ENCODE measurements at places on chromosomes 6 and 20. TPM values are rescaled to one million over a fixed set of nuclear protein-coding genes. Genes with fewer than 3 reads are reported as not detected.

DNA sequence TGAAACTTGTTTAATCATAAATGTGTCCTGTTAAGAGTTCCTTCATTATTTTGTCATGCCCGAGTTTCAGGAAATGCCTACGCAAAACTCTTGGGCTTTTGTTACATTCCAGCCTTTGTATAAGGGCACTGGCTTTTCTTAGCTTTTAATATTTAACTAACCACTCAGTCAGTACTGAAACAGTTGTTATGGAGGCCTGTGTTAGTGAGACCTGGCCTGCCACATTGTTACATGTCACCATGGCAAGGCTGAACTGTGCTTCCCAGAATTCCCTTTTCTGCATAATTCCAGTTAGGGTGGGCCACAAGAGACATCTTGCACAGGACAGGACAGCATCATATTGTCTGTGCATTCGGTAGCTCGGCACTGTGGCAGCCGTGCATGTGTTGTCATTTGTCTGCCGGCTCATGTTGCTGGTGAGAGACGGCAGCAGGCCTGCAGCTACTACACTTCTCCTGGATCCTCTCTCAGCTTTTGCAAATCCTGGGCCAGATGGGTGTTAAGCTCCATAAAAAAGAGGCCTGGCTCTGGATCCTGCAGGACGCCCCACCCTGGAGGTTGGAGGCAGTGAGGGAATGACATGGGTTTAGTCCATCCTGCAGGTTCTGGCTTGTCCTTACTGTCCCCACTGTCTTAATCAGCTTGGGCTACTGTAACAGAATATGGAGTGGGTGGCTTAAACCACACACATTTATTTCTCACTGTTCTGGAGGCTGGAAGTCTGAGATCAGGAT lies 128.8 kb upstream of the DTNBP1 start:
- no peak for DNase-seq

- no peak for DNase-seq
Measured at GRCh38 chr6:55512904-55513303, 66.1 kb downstream of the HMGCLL1 start.

GRCh38 chr6:84514089-84514971 lies 250.1 kb downstream of the TBX18 start:
- no peak for DNase-seq

DNA sequence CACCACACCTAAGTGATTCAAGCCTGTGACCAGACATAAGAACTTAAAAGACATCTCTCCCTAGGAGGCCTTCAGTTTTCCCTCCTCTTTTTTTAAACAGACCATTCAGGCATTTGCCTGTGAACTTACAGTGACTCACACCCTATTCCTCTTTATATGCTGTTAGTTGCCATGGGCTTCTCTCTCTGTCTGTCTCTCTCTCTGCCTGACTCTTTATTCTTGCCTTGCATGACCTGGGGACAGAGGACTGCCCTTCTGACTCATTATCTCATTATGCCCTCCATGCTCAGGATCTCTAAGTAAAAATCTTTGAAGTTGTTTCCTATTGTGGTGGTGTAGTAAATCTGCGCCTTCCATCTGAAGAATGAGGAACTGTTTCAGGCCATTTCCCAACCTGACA lies 442.2 kb upstream of the MAN1A1 start:
- no peak for DNase-seq

DNA sequence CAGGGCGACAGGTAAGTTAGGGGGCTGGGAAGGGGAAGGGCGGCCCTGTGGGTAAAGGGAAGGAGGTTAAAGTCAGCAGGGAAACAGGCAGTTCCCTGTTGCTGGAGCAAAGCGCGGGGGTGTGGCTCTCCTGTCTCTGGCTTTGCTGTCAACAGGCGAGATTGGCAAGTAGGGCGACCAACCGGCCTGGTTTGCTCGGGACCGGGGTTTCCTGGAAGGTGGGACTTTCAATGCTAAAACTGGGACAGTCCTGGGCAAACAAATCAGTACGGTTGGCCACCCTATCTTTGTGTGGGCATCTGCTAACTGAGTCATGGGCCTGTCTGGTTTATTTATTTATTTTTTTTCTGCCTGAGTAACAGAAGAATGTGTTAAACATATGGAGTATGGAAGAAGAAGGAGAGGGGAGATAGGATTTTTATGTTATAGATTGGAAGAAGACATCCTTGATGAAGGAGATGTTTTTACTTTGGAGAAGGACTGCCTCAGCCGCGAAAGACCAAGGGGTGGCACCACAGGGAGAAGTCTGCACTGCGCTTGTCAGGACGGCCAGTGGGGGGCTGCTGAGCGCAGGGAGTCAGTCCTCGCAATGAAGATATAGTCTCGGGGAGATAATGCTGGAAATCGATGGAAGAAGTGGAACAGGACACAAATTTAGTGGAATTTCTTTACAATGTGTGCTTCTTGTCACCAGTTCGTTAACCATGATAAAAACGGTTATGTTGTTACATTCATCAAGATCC lies 43.4 kb upstream of the ESR1 start:
- DNase-seq, result peak; percentile 91

DNA sequence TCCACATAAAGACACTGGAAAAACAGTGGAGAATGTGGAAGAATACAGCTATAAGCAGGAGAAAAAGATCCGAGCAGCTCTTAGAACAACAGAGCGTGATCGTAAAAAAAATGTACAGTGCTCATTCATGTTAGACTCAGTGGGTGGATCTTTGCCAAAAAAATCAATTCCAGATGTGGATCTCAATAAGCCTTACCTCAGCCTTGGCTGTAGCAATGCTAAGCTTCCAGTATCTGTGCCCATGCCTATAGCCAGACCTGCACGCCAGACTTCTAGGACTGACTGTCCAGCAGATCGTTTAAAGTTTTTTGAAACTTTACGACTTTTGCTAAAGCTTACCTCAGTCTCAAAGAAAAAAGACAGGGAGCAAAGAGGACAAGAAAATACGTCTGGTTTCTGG lies 57.1 kb downstream of the MAP3K4 start:
- no peak for DNase-seq

GRCh38 chr6:63817492-63818050 lies 182.0 kb downstream of the PHF3 start:
- no peak for DNase-seq

- no peak for DNase-seq
Measured at GRCh38 chr20:6703047-6703446, 64.4 kb upstream of the BMP2 start.

DNA sequence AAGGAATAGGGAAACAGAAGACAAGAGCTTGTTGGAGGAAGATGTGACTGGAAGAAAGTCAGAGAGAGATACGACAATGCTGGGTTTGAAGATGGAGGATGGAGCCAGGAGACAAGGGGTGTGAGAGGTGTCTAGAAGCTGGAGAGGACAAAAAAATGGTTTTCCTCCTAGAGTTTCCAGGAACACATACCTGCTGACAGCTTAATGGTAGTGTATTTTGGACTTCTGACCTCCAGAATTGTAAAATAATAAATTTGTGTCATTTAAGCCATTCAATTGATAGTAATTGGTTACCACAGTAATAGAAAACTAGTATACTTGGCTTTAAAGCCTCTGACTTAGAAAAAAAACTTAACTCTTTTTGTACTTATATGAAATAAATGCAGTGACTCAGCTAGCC lies 3.6 kb downstream of the AIG1 start:
- DNase-seq, result no peak

GRCh38 chr6:44715925-44716324 lies 328.4 kb downstream of the CDC5L start:
- no peak for DNase-seq

GRCh38 chr6:108779536-108780275 lies 68.5 kb upstream of the ARMC2 start:
- DNase-seq, result no peak

The TMEM244 gene
- not detected for total RNA-seq

DNA sequence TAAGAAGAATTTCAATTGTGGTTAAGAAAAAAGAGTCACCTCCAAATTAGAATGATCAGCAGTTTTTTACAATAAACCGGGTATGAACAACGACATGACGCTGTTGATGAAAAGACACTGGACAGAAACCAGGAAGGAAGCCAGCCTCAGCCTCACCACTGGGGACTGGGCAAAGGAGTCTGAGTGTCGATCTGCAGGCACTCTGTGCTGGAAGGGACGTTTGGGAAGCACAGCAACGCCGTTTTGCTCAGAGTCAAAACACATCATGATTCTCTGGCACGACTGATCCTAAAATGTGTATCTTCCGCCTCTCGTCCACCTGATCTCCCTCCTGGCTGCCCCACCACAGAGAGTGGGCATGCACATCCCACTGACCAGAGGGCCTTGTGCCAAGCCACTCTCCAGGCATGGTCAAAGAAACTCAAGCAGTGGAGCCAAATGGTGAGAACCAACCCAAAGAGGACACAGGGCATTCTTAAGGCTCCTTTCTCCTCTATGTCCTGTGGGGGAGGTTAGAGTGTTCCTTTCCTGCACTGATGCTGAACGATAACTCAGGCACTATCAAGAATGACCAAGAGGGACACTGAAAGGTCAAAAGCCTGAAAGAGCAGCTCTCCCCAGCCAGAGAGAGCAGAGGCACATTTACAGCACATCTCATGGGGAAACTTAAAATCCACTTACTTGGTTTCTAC lies 68.8 kb downstream of the AGPAT4 start:
- no peak for DNase-seq

DNA sequence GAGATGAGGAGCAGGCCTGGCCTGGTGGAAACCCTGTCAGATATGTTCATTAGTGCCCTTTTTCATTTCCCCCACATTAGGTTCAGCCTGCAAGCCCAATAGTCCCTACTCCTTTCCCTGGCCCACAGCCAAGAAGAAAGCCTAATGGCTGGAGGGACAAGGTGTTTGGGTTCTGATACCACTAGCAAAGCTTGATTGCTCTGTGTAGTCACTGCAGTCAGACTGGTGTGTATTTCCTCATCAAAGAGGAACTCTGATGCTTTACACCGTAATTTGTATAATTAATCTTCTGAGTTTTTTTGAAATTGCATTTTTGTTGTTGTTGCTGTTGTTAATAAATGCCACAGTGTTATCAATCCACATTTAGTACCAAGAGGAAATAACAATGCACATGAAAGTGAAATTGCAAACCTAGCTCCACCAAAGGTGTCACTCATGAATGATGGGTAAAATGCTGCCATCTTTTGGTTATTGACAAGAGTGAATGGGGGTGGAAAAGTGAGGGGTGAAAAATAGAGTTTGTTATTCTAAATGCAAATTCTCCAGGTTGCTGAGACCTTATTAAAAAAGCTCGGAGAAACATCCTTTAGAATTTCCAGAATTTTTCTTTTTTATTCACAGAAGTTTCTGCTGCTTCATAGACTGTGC lies 320.2 kb upstream of the POU3F2 start:
- DNase-seq, result no peak

DNA sequence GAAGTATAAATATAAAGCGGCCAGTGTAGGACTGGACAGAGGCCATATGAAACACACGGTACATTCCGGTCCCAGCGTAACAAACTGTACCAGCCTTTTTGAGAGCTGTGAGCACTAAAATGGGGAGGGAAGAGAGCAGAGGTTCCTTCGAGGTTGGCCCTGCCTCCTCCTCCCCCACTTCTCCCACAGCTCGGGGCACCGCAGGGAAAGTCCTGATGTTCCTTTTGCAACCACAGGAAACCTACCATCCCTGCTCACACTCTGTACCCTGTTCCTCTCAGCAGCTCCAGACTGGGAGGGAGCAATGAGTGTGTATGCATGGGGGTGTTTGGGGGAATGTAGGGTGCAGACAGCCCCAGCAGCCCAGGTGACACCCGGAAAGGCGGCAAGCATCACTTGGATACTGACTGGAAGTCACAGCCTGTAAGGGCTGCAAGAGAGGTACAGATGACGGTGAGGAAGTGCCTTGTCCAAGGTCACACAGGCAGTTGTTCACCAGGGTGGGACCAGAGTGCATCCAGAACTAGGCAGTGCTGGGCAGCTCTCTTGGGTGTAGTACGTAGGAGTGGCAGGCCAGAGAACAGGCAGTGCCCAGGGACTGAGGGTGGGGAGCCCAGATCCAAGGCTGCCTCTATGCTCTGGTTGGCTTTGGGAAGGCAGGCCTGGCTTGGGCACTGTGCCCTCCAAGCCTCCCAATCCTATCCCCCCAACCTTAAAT lies 11.0 kb upstream of the ARMC12 start:
- peak; percentile 89 for DNase-seq

DNA sequence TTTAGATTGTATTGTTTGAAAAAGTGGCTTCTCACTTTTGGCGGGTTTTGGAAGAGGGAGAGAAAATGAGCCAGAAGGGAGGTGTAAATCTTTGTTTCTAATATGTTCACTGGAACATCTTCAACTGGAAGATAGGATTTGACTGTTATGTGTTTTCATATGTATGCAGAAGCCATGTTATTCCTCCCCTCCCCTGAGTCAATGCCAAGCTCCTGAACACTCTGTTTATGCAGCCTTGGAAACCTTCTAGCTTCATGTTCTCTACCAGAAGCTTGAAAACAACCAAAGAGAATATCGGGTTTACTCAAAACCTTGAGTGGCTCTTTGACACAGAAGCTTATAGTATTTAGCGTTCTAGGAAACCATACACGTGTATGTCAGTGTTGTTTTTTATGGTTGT lies 279.1 kb downstream of the PRL start:
- DNase-seq, result no peak

- no peak for DNase-seq
Measured at GRCh38 chr6:129183681-129184301, 300.9 kb downstream of the LAMA2 start.

The CNR1 gene
- total RNA-seq, result 4.1 TPM

- no peak for DNase-seq
Measured at GRCh38 chr6:140571145-140571544, 1196.7 kb upstream of the CITED2 start.

DNA sequence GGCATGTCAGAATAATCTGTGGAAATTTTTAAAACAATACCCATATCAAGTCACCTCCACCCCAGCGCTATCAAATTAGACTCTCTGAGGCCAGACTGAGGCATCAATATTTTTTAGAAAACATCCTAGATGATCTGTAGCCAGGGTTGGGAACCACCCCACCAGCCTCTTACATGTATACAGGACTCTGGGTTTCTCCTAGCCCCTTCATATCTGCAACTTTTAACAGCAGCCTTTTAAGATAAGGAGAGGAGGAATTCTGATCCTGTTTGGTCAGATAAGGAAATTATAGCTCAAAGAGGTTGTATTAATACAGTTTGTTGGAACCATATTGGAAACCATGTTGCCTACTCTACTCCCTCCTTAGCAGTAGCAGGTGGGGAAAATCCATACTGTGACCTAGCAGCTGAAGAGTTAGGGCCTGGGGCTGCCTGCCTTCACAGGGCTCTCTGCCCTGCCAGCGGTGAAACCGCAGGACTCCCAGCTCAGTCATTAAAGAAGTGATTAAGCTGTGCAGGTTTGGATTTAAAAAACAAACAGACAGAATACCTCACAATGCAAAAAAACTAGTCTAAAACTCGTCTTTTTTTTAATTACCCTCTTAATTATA lies 30.0 kb downstream of the BRPF3 start:
- DNase-seq, result no peak

The AGPAT4 gene
- 12.3 TPM for total RNA-seq

GRCh38 chr20:45890077-45890984 lies 677 bp downstream of the NEURL2 start:
- peak; percentile 87 for DNase-seq

- no peak for DNase-seq
Measured at GRCh38 chr6:111855753-111856152, 17.5 kb downstream of the FYN start.

The PABPC1L gene
- 21.6 TPM for total RNA-seq

- DNase-seq, result no peak
Measured at GRCh38 chr6:7526755-7527154, 14.7 kb upstream of the DSP start.

- no peak for DNase-seq
Measured at GRCh38 chr6:113511100-113511499, 346.0 kb upstream of the MARCKS start.

- DNase-seq, result no peak
Measured at GRCh38 chr6:137909533-137909932, 42.5 kb downstream of the TNFAIP3 start.

- no peak for DNase-seq
Measured at GRCh38 chr6:45518013-45518720, 140.4 kb upstream of the SUPT3H start.

The TREM2 gene
- total RNA-seq, result 1.3 TPM
